Progenitor cell of endocrine pancreas (in vitro differentiated cells): ENCODE measurements at places on chromosomes 3 and 15.

DNA sequence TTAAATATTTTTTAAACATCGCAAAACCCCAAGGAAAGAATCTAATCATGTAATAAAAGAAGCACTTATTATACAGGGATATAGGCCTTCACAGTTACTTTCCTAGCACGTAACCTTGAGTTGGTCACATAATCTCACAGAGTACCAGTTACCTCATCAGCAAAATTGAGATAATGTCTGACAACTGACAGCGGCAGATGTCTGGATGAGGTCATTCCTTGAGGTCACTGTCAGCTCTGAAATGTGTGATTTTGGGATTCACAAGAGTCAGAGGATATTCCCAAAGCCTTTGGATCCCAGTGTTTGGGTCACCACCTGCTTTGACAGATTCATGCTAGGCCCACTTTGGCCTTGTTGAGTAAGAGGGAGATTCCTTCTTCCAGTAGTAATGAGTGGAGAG, 151.4 kb upstream of the SEMA6D start:
- peaks cover 3% of the 10 kb centered on the region for H3K4me1 ChIP-seq
- H3K27me3 ChIP-seq: no peaks in the 10 kb centered on the region
- no peak for DNase-seq
- peaks cover 2% of the 10 kb centered on the region for H3K36me3 ChIP-seq
- H3K27ac ChIP-seq: no peak overlapping the region

GRCh38 chr3:126212620-126213378, 32.4 kb upstream of the ALDH1L1 start:
- peaks cover 4% of the 10 kb centered on the region for H3K4me1 ChIP-seq
- no peaks in the 10 kb centered on the region for H3K36me3 ChIP-seq
- H3K4me3 ChIP-seq: peak overlapping the region; percentile 77
- peak overlapping the region; percentile 98 for H3K27ac ChIP-seq
- DNase-seq: peak; percentile 56

DNA sequence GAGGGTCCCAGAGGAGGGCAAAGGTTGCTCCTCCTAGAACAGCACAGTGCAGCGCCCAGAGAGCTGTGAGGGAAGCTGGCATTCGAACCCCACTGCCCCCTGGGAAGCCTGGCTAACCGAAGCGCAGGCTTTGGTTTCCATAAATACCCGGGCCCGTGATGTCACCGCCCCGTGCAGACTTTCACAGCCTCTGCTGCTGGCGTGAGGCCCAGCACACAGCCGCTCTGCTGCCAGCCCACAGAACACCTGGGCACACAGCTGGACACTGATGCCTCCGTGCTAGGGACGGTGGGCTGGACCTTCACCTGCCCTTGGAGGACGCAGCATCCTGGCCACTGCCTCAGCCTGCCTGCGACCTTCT, 1.0 kb downstream of the IQSEC1 start:
- H3K4me1 ChIP-seq: peaks cover 1% of the 10 kb centered on the region
- peaks cover 56% of the 10 kb centered on the region for H3K27me3 ChIP-seq

DNA sequence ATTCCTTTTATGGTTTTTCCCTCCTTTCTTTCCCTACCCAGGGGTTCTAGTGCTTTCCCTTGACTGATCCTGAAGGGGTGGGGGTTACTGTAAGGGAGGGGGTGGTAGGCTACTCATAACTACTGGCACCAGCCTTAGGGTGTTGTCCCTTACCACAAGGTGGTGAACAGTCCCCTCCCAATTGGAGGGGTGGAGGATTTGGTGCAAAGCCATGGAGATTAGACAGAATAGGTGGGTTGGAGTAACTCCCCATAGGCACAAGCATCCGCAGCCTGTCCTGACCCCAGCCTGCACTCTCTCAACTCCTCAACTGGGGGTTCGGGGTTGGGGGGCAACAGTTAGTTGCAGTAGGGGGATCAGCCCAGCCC, 2.6 kb upstream of the HYAL2 start:
- peaks cover 7% of the 10 kb centered on the region for H3K36me3 ChIP-seq
- no peak overlapping the region for H3K27ac ChIP-seq
- DNase-seq: no peak
- H3K27me3 ChIP-seq: no peaks in the 10 kb centered on the region
- H3K4me3 ChIP-seq: no peak overlapping the region

- no peak overlapping the region for H3K27ac ChIP-seq
- DNase-seq: no peak
- H3K4me1 ChIP-seq: peaks cover 3% of the 10 kb centered on the region
- H3K4me3 ChIP-seq: no peak overlapping the region
- H3K36me3 ChIP-seq: peaks cover 22% of the 10 kb centered on the region
These were observed 6.8 kb downstream of the ARPIN start for GRCh38 chr15:89905846-89906378.

- H3K27ac ChIP-seq: peak overlapping the region; percentile 27
- peaks cover 53% of the 10 kb centered on the region for H3K27me3 ChIP-seq
- peaks cover 14% of the 10 kb centered on the region for H3K36me3 ChIP-seq
- H3K4me1 ChIP-seq: peaks cover 56% of the 10 kb centered on the region
- H3K4me3 ChIP-seq: no peak overlapping the region
These were observed 101.1 kb downstream of the RPLP1 start for GRCh38 chr15:69553686-69554085.

- H3K4me3 ChIP-seq: no peak overlapping the region
- peaks cover under 1% of the 10 kb centered on the region for H3K36me3 ChIP-seq
- no peak overlapping the region for H3K27ac ChIP-seq
- DNase-seq: no peak
- no peaks in the 10 kb centered on the region for H3K27me3 ChIP-seq
These were observed 95.1 kb downstream of the DHX36 start for GRCh38 chr3:154229217-154229590.

DNA sequence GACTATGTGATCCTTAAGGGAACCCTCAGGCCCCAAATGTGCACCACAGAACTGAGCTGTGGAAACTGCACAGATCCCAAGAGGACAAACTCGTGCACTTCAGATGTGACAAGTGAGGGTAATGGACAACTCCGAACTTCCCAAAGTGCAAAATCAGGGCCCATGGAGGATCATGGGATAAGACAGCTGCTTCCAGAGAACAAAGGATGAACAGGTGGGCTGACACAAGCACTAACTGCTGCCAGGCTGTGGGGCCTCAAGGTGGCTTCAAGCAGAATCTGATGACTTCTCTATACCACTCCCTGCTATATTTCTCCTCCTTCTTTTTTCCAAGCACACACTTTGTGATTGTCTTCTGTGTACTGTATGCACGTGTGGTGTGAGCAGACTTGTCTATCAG, 5.4 kb downstream of the TARS3 start:
- H3K4me3 ChIP-seq: no peak overlapping the region
- peaks cover 7% of the 10 kb centered on the region for H3K4me1 ChIP-seq
- peaks cover 36% of the 10 kb centered on the region for H3K36me3 ChIP-seq

- DNase-seq: no peak
- H3K4me1 ChIP-seq: no peaks in the 10 kb centered on the region
- H3K36me3 ChIP-seq: no peaks in the 10 kb centered on the region
- peaks cover 2% of the 10 kb centered on the region for H3K27me3 ChIP-seq
- no peak overlapping the region for H3K4me3 ChIP-seq
These were observed 150.2 kb downstream of the CHST2 start for GRCh38 chr3:143269741-143270140.

- no peak for DNase-seq
- peaks cover 21% of the 10 kb centered on the region for H3K27me3 ChIP-seq
- H3K27ac ChIP-seq: peak overlapping the region; percentile 78
- peaks cover 17% of the 10 kb centered on the region for H3K4me1 ChIP-seq
These were observed 6.9 kb upstream of the PPP1R2 start for GRCh38 chr3:195549931-195550519.

GRCh38 chr15:99452010-99452409, 113.8 kb upstream of the MEF2A start:
- no peak overlapping the region for H3K4me3 ChIP-seq
- H3K27me3 ChIP-seq: peaks cover 16% of the 10 kb centered on the region
- peaks cover 9% of the 10 kb centered on the region for H3K4me1 ChIP-seq
- H3K36me3 ChIP-seq: no peaks in the 10 kb centered on the region

DNA sequence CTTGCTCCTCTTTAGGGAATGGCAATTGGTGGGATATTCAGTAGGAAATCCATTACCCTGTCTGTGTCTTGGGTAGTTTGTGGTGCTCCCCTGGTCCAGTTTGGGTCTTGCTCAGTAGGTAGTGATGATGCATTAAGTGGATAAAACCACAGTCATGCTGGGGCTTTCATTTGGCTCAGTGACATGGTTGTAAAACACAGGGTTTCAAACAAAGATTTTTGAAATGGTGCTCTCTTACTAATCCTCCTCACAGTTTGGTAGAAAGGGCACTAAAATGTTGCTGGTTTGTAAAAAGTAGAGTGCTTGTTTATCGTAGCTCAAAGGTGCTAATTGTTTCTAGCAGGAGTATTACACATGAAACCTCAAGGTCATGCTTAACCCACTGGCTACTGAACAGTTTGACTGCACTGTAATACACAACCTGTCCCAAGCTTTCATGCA, 22.9 kb downstream of the BBX start:
- H3K27me3 ChIP-seq: no peaks in the 10 kb centered on the region
- H3K4me1 ChIP-seq: no peaks in the 10 kb centered on the region
- no peak overlapping the region for H3K27ac ChIP-seq
- peaks cover 4% of the 10 kb centered on the region for H3K36me3 ChIP-seq
- DNase-seq: no peak

- no peak for DNase-seq
- H3K27me3 ChIP-seq: no peaks in the 10 kb centered on the region
- H3K4me1 ChIP-seq: peaks cover 8% of the 10 kb centered on the region
- H3K27ac ChIP-seq: no peak overlapping the region
- no peak overlapping the region for H3K4me3 ChIP-seq
- H3K36me3 ChIP-seq: no peaks in the 10 kb centered on the region
These were observed 129.7 kb upstream of the ROPN1 start for GRCh38 chr3:124121379-124122312.

- DNase-seq: no peak
- no peaks in the 10 kb centered on the region for H3K27me3 ChIP-seq
- no peak overlapping the region for H3K27ac ChIP-seq
These were observed 36.6 kb downstream of the ATP6V1A start for GRCh38 chr3:113783463-113783862.

DNA sequence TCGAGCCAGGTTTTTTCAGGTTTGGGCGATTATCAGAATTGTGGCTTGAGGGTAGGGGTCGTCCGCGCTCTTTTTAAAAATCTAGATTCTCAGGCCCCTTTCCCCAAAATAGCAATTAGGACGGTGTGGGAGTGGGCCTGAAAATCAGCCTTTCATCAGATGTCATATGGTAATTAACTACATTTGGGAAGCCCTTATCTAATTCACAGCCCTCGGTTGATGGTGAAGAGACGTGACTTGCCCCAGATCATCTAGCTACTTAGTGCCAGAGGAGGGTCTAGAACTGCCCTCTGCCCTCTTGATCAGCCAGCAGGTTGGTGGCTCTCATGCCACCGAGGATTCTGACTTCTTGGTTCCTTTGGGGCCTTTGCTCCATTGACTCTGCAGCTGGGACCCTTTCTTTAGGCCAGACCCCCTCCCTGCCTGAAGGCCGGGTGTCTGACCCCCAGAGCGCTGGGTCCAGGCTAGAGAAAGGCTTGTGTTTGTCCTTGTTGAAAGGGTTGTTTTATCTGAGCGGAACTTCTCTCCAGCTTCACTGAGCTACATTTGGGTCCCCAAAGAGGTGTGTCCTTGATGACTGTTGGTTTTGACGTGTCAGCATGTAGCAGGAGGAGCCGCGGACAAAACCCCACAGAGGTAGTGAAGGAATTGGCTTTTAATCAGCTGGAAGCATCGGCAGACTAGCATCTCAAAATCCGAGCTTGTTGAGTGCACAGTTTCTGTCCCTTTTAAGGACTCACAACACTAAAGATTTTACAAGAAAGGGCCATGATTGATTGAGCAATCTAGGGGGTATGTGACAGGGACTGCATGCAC, 857 bp downstream of the AEN start:
- peaks cover 30% of the 10 kb centered on the region for H3K4me1 ChIP-seq
- DNase-seq: no peak
- H3K27me3 ChIP-seq: no peaks in the 10 kb centered on the region
- H3K27ac ChIP-seq: peak overlapping the region; percentile 88

- peaks cover 36% of the 10 kb centered on the region for H3K4me1 ChIP-seq
- no peaks in the 10 kb centered on the region for H3K36me3 ChIP-seq
- DNase-seq: no peak
- no peaks in the 10 kb centered on the region for H3K27me3 ChIP-seq
These were observed 225.5 kb upstream of the ST8SIA2 start for GRCh38 chr15:92168066-92168683.

DNA sequence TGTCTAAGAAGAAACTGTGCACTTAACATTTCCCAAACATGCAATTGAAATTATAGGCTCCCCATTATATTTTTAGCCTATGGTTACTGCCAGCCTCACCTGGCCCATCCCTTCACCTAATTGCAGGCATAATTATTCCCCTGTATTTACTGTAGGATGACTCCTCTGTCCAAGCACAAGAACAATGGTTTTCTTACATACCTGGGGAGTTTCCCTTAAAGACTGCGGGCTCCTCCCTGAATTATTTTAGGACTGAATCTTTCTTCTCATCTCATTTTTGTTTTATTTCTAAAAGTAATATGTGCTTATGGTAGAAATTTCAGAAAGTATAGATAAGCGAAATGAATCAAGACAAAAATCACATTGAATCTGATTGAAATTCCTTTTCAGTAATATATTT, 11.4 kb downstream of the TM4SF1 start:
- H3K4me1 ChIP-seq: peaks cover 27% of the 10 kb centered on the region
- H3K27me3 ChIP-seq: no peaks in the 10 kb centered on the region
- no peak overlapping the region for H3K4me3 ChIP-seq
- H3K36me3 ChIP-seq: no peaks in the 10 kb centered on the region

- peaks cover 18% of the 10 kb centered on the region for H3K4me1 ChIP-seq
- no peak overlapping the region for H3K4me3 ChIP-seq
- H3K27ac ChIP-seq: no peak overlapping the region
- H3K27me3 ChIP-seq: no peaks in the 10 kb centered on the region
- no peaks in the 10 kb centered on the region for H3K36me3 ChIP-seq
These were observed 73.5 kb upstream of the MBNL1 start for GRCh38 chr3:152195206-152195605.

GRCh38 chr3:157572559-157573270, 69.5 kb upstream of the VEPH1 start:
- H3K36me3 ChIP-seq: no peaks in the 10 kb centered on the region
- DNase-seq: no peak
- H3K4me3 ChIP-seq: no peak overlapping the region
- H3K27ac ChIP-seq: no peak overlapping the region
- peaks cover 19% of the 10 kb centered on the region for H3K4me1 ChIP-seq

DNA sequence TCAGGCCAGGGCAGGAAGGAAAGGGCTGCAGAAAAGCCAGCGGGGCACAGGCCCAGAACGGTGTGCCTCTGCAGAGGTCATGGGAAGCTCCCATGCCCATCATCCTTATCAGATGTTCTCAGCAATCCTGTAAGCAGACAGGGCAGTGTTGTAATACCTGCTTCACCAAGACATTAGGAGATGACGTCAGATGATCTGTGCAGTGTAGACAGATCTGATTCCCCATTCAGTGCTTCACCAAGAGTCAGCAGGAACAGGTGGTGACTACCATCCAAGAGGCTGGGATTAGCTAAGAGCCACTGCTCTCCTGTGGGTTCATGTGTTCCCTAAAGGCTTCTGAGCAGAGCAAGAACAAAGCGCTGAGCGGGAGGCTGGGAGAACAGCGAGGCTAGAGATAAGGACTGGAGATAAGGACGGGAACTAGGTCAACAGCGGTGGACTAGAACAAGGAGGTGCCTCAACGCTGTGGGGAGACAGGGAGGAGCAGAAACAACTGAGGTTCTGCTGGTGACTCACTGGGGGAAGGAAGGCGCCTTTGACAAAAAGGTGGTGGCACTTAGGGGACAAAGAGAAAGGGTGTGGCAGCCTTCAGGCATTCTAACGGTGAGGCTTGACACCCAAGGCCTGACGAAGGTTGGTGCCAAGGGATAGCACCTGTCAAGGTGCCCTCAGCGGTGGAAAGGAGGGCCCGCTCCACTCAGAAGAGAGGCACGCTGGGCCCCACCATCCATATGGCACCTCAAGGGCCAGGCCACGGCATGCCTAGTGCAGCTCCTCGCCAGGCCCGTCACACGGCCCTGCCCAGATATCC, 28.4 kb downstream of the CCDC12 start:
- no peaks in the 10 kb centered on the region for H3K27me3 ChIP-seq
- no peak overlapping the region for H3K4me3 ChIP-seq
- peaks cover 6% of the 10 kb centered on the region for H3K36me3 ChIP-seq
- no peak for DNase-seq
